ENCODE measurements at places on chromosomes 12 and 14. TPM values are rescaled to one million over a fixed set of nuclear protein-coding genes. Genes with fewer than 3 reads are reported as not detected.

The OVCH1 gene
- total RNA-seq, result not detected

- H3K27ac ChIP-seq, result no peak overlapping the region
- no peaks in the 10 kb centered on the region for H3K36me3 ChIP-seq
- no peaks in the 10 kb centered on the region for H3K4me1 ChIP-seq
- H3K27me3 ChIP-seq, result no peaks in the 10 kb centered on the region
Observed at GRCh38 chr12:131559517-131560516, 151.1 kb upstream of the SFSWAP start.

The FCF1 gene
- 57.8 TPM for total RNA-seq

DNA sequence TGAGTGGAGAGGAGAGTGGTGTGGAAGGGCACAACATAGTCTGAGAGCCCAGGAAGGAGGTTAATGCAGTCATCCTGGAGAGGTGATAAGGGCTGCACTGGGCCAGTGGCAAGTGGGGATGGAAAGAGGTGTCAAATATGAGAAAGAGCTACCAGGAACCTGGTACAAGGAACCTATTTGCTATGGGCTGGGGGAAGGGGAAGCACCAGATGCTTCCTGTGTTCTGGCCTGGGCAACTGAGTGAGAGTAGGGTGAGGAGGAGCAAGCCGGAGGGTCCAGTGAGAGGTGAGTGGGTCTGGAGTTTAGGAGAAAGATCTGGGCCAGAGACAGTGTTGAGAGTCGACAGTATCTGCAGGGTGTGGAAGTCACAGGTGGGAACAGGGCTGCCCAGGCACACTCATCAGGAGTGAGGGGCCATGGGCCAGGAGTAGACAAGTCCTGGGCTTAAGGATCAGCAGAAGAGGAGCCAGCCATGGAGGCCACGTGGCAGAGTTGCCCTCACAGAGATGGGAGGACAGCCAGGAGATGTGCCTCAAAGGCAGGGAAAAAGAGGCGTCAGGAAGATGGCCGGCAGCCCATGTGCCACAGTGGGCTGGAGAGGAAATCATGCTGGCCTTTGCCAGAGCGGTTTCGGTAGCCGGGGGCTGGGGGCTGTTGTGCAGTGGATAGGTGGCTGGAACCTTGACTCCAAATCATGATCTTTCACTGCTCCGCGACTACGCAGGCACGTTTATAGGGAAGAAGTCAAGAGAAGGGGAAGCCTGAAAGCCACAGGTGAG is 2.9 kb upstream of the AQP6 start:
- no peak for DNase-seq
- H3K27me3 ChIP-seq, result peaks cover 16% of the 10 kb centered on the region
- peaks cover 4% of the 10 kb centered on the region for H3K4me1 ChIP-seq
- no peak overlapping the region for H3K27ac ChIP-seq

GRCh38 chr12:89414322-89414721 is 62.0 kb upstream of the DUSP6 start:
- H3K27ac ChIP-seq, result no peak overlapping the region
- no peaks in the 10 kb centered on the region for H3K36me3 ChIP-seq
- H3K4me1 ChIP-seq, result no peaks in the 10 kb centered on the region
- no peak for DNase-seq
- no peak overlapping the region for H3K4me3 ChIP-seq

DNA sequence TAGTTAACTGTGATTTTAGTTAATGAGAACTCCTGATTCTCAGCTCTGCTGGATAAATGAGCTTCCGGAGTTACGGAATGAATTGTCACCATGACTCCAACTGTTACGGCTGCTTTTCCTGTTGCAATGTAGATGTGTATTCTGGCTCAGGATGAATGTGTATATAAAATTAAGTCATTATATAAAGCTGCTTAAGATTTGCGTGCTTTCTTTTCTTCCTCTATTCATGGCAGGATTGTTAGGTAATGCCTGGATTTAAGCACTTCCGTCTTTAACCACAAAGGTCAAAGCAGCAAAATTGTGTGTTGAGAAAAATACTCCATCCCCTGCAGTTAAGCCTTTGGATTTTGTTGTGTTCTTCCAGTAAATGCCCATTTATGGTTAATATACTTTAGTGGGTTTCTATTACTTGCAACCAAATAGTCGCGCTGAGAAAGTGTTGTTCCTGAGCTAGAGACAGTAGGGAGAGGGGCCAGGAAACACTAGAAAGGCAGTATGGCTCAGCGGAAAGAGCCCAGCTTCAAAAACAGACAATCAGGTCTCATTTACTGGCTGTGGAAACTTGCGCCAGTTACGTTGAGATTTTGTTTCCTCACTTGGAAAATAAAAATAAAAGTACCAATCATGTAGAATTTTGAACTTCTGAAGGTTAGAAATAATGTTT is 9.4 kb upstream of the CCDC175 start:
- peak; percentile 11 for DNase-seq
- no peak overlapping the region for H3K4me3 ChIP-seq
- peaks cover 4% of the 10 kb centered on the region for H3K27me3 ChIP-seq
- no peak overlapping the region for H3K27ac ChIP-seq
- H3K36me3 ChIP-seq, result no peaks in the 10 kb centered on the region

The RPS6KL1 gene
- 23.8 TPM for total RNA-seq

The SLC7A8 gene
- 1.1 TPM for total RNA-seq

The KLRC2 gene
- not detected for total RNA-seq

The PPP4R4 gene
- total RNA-seq, result not detected

DNA sequence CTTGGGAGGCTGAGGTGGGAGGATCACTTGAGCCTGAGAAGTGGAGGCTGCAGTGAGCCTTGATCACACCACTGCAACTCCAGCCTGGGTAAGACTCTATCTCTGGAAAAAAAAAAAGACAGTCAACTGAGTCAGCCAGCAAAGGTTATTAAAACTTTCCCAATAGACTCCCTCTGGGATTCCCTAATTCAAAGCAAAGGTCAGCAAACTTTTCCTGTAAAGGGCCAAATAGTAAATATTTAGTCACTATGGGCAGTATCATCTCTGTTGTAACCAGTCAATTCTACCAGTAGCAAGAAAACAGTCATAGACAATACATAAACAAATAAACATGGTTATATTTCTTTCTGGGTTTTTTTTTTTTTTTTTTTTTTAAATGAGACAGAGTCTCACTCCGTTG is 122.5 kb downstream of the IPO8 start:
- no peaks in the 10 kb centered on the region for H3K27me3 ChIP-seq
- H3K36me3 ChIP-seq, result no peaks in the 10 kb centered on the region

GRCh38 chr14:85464135-85464895 is 65.6 kb upstream of the FLRT2 start:
- H3K4me3 ChIP-seq, result no peak overlapping the region
- no peak overlapping the region for H3K27ac ChIP-seq
- no peak for DNase-seq
- no peaks in the 10 kb centered on the region for H3K4me1 ChIP-seq
- no peaks in the 10 kb centered on the region for H3K27me3 ChIP-seq
- H3K36me3 ChIP-seq, result no peaks in the 10 kb centered on the region

- no peaks in the 10 kb centered on the region for H3K36me3 ChIP-seq
- H3K27me3 ChIP-seq, result peaks cover 53% of the 10 kb centered on the region
- no peak within 1 kb of the TSS for H3K4me3 ChIP-seq
- H3K27ac ChIP-seq, result no peak within 1 kb of the TSS
Observed at GRCh38 chr12:116881325-116881876, at the start of gene HRK. HRK (minus strand) TSS chr12:116881441; CDS start chr12:116881307, 134 bp downstream.

DNA sequence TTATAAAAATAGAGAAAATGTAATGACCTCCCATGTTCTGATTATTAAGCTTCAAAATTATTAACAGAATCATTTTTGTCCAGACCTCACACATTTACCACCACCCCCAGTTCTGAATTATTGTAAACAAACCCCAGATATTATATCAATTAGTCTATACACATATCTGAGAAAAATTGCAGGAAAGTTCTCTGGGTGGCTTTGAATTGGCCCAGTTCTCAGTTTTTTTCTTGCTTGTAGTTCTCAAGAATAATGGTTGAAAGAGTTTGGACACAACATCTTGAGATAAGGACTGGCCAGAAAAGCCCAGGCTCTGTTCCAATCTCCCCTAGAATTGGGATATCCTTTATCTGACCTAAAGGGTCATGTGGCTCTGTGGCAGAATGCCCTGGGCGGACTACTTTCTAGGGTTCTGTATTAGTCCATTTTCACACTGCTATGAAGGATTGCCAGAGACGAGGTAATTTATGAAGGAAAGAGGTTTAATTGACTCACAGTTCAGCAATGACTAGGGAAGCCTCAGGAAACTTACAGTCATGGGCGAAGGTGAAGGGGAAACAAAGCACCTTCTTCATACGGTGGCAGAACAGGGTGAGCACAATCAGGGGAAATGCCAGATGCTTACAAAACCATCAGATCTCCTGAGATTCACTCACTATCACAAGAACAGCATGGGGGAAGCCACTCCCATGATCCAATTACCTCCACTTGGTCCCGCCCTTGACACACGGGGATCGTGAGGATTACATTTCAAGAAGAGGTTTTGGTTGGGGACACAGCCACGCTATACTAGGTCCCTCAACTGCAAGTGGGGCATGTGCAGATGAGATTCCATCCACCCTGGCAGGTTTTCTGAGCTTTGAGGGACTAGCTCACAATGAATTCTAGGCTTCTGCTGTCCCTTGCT is 1504.6 kb upstream of the FLRT2 start:
- no peaks in the 10 kb centered on the region for H3K27me3 ChIP-seq
- peaks cover 12% of the 10 kb centered on the region for H3K4me1 ChIP-seq

GRCh38 chr14:21268617-21269251 is 508 bp downstream of the HNRNPC start:
- peaks cover 19% of the 10 kb centered on the region for H3K36me3 ChIP-seq
- peak overlapping the region; percentile 96 for H3K4me3 ChIP-seq
- peak; percentile 53 for DNase-seq
- peaks cover 35% of the 10 kb centered on the region for H3K4me1 ChIP-seq
- H3K27me3 ChIP-seq, result no peaks in the 10 kb centered on the region

- no peak overlapping the region for H3K27ac ChIP-seq
- H3K4me3 ChIP-seq, result no peak overlapping the region
- no peak for DNase-seq
- H3K27me3 ChIP-seq, result no peaks in the 10 kb centered on the region
- no peaks in the 10 kb centered on the region for H3K36me3 ChIP-seq
Observed at GRCh38 chr12:87812030-87812429, 217.2 kb downstream of the C12orf50 start.

- H3K27me3 ChIP-seq, result no peaks in the 10 kb centered on the region
- H3K4me3 ChIP-seq, result no peak overlapping the region
- no peaks in the 10 kb centered on the region for H3K36me3 ChIP-seq
- peak; percentile 50 for DNase-seq
Observed at GRCh38 chr12:56631790-56632700, 1.9 kb upstream of the BAZ2A start.

- no peak overlapping the region for H3K27ac ChIP-seq
- H3K27me3 ChIP-seq, result peaks cover 33% of the 10 kb centered on the region
- no peaks in the 10 kb centered on the region for H3K4me1 ChIP-seq
- DNase-seq, result no peak
Observed at GRCh38 chr14:22422238-22422637, 166.8 kb downstream of the DAD1 start.

DNA sequence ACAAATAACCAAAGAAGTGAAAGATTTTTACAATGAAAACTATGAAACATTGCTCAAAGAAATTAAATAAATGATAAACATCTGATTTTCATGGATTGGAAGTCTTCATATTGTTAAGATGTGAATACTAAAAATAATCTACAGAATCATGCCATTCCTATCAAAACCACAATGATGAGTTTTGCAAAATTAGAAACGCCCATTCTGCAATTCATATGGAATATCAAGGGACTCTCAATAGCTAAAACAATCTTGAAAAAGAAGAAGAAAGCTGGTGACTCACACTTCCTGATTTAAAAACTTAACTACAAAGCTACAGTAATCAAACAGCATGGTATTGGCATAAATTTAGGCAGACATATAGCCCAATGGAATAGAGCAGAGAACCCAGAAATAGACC is 40.2 kb upstream of the CCT2 start:
- H3K27me3 ChIP-seq, result no peaks in the 10 kb centered on the region
- no peak for DNase-seq
- H3K4me1 ChIP-seq, result no peaks in the 10 kb centered on the region

The MSI1 gene
- total RNA-seq, result not detected

The PPP1R1A gene
- total RNA-seq, result not detected

Measured in endothelial cell of umbilical vein (primary cell).